ENCODE measurements at places on chromosomes 2 and 18. TPM values are rescaled to one million over a fixed set of nuclear protein-coding genes. Genes with fewer than 3 reads are reported as not detected.

TMEFF2 gene
- total RNA-seq = not detected

SRD5A2 gene
- total RNA-seq = not detected

DTNA gene
- total RNA-seq = not detected

NGEF gene
- not detected for total RNA-seq

GALNT1 gene
- 33.1 TPM for total RNA-seq

TRAK2 gene
- 48.8 TPM for total RNA-seq

FTCDNL1 gene
- 1.7 TPM for total RNA-seq

REG1B gene
- total RNA-seq = not detected

REG3A gene
- total RNA-seq = not detected

MC2R gene
- not detected for total RNA-seq

OR6B2 gene
- total RNA-seq = not detected

GPAT2 gene
- total RNA-seq = 15.0 TPM

CXCR1 gene
- 0.19 TPM for total RNA-seq

ATOH8 gene
- not detected for total RNA-seq

THOC1 gene
- total RNA-seq = 54.8 TPM

CCDC141 gene
- total RNA-seq = 15.0 TPM

DSG1 gene
- total RNA-seq = not detected

GREB1 gene
- 0.54 TPM for total RNA-seq

GAREM1 gene
- 0.06 TPM for total RNA-seq

EVA1A gene
- not detected for total RNA-seq

SEMA4F gene
- 11.1 TPM for total RNA-seq

TCF7L1 gene
- not detected for total RNA-seq

IL37 gene
- not detected for total RNA-seq

CRACDL gene
- 2.3 TPM for total RNA-seq

SCN1A gene
- total RNA-seq = not detected

LONRF2 gene
- total RNA-seq = 0.08 TPM

ZNF516 gene
- 8.0 TPM for total RNA-seq

TUBA4B gene
- not detected for total RNA-seq

WDSUB1 gene
- total RNA-seq = 5.3 TPM

FHL2 gene
- 1.1 TPM for total RNA-seq

NYAP2 gene
- not detected for total RNA-seq

ANKRD30B gene
- not detected for total RNA-seq

SERPINB10 gene
- not detected for total RNA-seq

TUBA3E gene
- not detected for total RNA-seq
